ENCODE measurements at places on chromosomes 13 and 19.

DNA sequence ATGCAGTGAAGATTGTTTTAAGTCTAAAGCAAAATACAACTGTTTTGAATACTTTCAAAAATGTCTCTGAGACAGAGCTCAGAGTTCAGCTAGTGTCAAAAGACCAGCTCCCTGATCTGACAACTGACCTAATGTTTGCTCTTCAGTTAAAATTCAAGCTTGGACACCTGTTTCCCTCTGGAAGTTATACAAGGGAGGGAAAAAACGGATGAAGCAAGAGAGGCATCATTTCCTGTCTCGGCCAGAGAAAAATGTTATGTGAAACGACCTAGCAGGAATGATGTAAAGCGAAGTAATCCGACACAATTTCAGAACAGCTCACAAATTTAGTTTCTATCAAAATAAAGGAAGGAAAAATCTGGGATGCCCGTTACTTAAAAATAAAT is 59.4 kb downstream of the ZAR1L start:
- DNase-seq = no peak

DNA sequence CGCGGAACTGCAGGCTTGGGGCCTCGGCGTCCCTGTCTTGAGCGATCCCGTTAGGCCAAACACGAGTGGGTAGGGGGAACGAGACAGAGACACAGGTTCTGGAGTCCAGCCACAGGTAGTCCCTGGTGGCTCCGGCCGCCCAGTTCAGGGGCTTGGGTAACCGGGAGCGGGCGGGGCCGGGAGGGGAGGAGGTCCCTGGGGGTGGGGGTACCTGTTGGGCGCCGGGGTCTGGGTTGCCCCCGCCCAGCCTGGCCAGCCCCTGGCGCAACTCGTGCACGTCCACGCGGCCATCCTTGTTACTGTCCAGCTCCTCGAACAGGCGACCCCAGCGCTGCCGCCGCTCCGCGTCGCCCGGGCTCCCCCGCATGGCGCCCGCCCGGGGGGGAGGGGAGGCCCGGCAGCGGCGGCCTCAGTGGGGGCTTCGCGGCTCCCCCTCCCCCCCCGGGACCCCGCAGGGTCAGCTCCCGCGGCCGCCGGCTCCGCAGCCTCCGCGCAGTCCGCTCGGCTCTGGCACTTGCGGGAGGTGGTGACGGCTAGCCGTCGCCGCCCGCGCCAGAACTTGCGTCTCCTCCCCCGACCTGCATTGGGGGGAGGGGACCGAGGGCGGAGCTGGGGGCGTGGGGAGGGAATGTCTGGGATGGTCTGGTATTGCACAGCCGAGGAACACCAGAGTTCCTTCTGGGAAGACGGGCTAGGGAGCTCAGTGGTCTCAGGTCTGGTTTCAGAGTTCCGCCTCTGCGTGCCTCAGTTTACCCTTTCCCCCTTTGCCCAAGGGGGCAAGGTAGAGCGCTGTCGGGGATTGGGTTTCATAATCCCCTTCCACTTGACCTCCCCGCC is at the start of gene SLC25A23:
SLC25A23 (minus strand) TSS at position 531 of the 837 bp plus-strand sequence; CDS start at position 367, 164 bp downstream.
- peak; percentile 81 for DNase-seq

DNA sequence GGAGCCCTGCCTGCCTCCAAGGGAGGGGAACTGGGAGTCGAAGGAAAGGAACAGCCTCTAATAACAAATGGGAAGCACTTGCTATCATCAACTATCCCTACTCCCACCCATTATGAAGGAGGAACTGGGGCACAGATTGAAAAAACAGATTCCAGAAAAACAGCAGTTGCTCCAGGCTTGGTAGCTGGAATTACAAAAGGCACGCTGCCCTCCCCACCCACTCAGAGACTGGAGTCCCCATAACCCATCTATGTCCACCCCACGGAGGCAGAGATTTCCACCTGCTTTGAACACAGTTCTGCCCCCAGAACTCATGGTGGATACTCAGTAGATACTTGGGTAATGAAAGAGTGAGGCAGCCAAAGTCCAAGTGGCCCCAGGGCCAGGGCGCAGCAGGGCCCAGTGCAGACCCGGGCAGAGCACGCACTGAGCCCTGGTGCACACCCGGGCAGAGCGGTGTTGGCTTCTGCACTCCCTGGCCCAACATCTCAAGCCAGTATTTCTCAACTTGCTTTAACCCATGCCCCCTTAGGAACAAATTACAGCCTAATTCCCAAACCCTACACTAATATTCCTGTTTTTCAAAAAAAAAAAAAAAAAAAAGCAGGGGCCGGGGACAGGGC is 19.1 kb upstream of the CCNP start:
- DNase-seq = no peak

- DNase-seq = no peak
Measured at GRCh38 chr13:100298116-100298681, 209.3 kb downstream of the PCCA start.

DNA sequence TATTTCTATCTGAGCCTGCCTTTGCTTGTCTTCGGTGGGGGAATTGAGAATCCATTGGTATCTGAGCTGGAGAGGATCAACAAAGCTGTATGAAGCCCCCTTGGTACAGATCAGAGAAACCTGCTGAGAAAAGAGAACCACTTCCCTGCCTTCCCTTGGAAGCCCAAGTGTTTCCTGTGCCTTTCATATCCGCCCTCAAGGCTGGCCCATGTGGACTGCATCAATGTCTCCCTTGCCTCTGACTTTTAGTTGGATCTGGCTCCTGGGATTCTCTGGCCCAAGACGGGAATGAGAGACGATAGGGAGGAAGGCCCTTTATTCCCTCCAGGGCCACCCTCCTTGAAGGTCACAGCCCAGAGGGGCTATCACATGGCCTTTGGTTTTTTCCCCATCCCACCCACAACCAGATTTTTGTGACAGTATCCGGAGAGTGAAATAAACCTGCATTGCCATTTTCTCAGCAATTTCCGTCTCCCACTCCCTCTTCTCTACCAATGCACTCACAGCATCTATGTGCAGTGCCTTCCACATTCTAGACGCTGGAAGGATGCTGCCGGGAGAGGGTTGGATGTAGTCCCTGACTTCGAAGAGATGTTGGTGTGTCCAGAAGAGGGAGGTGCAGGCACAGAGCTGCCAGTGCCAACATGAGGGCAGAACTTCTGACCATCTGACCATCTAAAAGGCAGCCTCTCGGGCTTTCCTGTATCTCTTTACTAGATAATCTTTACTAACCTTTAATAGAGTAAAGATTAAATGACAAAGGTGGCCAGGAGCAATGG is 63.8 kb downstream of the KCTD15 start:
- no peak for DNase-seq

DNA sequence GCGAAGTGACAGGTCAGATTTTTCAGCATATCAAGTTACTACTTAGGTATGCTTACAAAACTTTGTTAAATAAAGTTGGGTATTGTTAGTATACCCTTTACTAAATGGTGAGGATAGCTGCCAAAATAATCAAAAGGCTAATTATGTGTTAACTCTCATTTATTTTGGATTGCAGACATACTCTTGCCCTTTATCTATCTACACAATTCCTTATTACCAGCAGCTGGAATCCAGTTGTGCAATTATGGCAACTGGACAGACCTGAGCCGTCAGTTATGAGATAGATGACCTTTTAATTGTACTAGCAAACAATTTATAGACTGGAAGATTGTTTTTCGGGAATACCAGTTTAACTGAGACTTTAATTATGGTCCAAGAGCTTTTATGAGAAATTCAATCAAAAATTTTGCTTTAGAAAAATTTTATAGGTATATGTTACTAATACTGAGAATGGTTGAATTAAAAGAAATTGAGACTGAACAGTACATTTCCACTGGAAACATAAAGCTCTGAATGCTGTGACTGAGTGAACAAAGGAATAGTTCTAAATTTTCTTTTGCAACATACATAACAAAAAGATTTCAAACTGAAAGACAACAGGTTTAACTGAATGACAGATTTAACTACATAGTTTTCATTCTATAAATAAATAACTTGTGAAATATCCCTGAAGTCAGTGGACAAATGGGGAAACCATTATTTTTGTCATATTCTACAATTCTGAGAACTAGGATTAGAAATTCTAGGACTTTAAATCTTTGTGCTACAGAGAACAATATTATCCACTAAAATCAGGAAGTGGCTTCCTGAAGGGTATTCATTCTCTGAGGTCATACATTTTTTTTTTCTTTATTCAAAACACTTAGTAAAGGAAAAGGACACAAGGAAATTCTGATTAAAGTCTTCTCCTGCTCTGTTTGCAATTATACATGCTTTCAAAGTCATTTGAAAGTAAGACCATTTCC is 97.4 kb downstream of the ZC3H13 start:
- no peak for DNase-seq

DNA sequence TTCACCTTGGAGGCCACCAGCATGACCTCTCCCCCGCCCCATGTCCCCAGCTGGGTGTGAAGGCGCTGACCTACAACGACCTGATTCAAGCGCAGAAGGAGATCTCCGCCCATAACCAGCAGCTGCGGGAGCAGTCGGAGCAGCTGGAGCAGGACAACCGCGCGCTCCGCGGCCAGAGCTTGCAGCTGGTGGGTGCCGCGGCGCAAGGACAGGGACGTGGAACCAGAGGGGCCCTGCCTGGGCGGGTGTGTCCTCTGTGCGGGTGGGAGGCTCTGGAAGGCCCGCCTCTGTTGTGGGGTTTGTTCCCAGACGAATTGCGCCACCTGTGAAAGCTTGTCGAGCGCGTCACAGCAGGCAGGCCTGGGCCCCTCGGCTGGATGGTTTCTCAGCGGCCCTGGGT is 22.3 kb downstream of the PLEKHJ1 start:
- no peak for DNase-seq

DNA sequence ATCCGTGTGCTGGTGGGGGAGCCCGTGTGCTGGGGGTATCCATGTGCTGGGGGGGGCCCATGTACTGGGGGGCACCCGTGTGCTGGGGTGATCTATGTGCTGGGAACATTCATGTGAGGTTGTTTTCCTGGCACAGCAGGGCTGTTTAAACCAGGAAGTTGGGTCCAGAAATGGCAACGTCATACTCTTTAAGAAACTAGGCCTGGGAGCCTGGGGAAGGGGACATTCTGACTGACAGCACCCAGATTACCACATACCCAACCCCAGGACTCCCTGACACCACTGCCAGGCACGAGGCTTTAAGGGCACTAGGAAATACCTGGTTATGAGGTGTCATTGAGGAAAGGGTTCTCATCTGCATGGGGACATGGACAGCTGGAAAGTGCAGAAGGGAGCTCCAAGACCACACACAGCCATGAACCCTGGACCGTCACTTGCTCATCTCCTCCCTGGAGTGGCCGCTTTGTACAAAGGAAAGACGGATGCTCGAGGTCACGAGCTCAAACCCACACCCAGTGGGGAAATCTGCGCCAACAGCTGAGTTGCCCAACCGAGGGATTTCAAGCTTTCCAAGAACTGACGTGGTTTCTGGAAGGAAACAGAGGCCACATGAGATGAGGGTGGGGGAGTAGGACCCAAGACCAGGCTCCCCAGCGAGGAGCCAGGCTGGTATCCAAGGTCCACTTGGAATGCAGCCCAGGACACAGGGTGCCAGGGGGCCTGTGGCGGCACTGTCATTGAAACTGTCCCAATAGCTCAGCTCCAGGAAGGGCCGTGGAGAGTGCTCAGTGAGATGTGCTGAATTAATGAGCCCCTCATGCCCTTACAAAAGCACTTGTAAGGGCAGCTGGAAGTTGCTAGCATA is 40.9 kb downstream of the RAB20 start:
- DNase-seq = peak; percentile 76

GRCh38 chr19:3483226-3483628 is at the start of gene SMIM44:
Gene SMIM44, minus strand, starts transcription at chr19:3483441. Its CDS starts 38 bp downstream, at chr19:3483403.
- no peak for DNase-seq

GRCh38 chr13:107373551-107373950 is 805.6 kb upstream of the ARGLU1 start:
- DNase-seq = peak; percentile 90

- no peak for DNase-seq
Measured at GRCh38 chr13:33081666-33082065, 65.4 kb downstream of the KL start.

GRCh38 chr19:3403489-3404323 is 37.3 kb downstream of the NFIC start:
- DNase-seq = peak; percentile 97

DNA sequence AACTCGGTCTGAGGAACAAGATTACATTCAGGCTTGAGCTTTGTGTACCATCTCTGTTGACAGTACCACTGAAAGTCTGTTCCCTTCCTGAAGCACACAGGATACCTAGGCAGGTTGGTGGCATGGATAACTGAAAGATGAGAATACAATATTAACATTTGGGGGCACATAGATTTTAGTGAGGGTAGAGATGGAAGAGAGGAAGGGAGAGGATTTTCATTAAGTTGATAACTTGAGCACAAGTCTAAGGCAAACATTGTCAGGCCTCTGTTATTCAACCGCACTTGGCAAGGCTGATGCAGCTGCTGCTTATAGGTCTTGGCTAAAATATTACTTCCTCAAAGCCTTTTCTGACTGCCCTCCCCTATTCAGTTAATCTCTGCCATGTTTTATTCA is 10.9 kb downstream of the MIR17HG start:
- no peak for DNase-seq

- no peak for DNase-seq
Measured at GRCh38 chr13:73201626-73202025, 142.8 kb downstream of the KLF5 start.

DNA sequence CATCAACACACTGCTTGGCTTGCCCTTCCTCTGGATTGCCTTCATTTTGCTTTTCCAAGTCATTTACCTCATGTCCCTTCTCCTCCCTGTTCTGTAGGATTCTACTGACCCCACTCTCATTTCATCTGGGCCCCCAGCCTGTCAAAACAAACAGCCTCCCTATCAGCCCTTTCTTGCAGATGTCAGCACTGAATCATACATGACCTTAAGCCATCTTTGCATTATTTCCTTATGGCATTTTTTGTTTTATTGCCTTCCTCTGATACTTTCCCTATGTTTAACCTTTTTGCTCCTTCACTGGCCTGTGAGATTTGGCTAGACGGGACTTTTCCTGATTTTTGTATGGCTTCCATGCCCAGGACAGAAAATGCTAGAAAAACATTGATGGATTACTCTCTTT is 8.7 kb downstream of the LRCH1 start:
- DNase-seq = no peak

- DNase-seq = peak; percentile 50
Measured at GRCh38 chr13:66313413-66313812, 916.7 kb downstream of the PCDH9 start.

All from astrocyte of the spinal cord (primary cell).